ENCODE measurements at places on chromosomes 11 and 22.
A peak's percentile ranks its signal among the peaks of the same experiment; 100 is the strongest.

DNA sequence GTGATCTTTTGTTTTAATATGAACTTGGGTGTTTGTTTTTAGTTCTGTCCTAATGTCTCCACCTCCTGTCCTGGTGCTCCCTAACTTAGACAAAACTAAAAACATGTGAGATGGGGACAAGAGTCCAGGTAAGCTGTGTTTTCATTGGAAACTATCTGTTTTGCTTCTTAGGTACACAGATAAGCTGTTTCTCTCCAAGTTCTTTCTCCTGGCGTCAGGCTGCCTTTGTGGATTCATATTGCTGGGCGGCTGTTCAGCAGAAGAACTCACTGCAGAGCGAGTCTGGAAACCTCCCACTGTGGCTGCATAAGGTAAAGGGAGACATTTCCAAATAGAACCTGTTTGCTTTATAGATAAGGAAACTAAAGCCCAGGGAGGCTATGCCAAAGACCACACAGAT lies 24.7 kb downstream of the PANX1 start:
- DNase-seq: no peak

DNA sequence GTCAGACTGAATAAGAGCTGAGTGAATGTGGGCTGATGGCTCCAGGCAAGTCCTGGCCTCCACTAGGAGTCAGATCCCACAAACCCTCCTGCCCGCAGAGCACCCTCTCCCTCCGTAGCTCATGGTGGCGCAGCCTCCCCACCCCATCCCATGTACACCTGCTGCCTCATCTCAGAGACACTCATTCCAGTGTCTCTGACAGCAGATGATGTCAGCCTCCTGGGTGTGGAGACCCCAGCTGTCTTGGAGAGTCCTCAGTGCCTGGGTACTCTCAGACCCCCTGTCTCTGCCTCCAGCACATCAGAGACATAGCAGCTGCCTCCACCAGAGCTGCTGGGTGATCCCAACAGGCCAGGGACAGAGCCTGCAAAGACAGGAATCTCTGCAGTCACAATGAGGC lies 9.5 kb downstream of the IGLL5 start:
- no peak for DNase-seq

- DNase-seq: no peak
These were observed 652.5 kb downstream of the NTM start for GRCh38 chr11:132022733-132023478.

GRCh38 chr11:113477321-113477720 lies 2.1 kb upstream of the DRD2 start:
- DNase-seq: peak; percentile 17

GRCh38 chr11:67302571-67303131 lies 679 bp upstream of the SSH3 start:
- no peak for DNase-seq

GRCh38 chr22:32804531-32805360 lies 3.2 kb downstream of the TIMP3 start:
- no peak for DNase-seq

GRCh38 chr22:27133019-27133431 lies 475.6 kb downstream of the MIAT start:
- no peak for DNase-seq

DNA sequence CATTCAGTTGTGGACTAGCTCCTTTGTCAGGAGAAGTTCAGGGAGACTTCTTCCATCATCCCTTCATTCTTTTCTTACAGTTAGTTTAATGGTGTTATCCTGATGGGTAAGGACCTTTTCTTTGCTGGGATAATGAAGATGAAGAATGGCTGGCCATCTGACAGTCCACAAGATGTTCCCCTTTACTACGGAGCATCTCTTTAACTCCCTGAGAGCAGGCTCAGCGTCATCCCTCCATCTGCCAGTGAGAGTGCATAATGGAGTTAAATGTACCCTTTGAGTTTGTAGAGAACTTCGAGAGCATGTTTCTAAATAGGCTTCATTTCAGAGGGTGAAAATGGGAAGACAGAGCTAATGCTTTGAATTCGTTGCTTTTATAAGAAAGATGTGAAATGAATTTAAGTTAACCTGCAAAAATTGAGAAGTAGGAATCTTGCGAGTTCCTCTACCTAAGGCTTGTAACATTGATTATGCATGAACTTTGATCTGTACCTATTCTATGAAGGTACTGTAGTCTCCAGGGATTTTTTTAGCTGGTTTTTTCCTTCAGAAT lies 1.7 kb downstream of the EP300 start:
- no peak for DNase-seq

GRCh38 chr11:3000032-3000961 lies 8.2 kb upstream of the NAP1L4 start:
- peak; percentile 51 for DNase-seq

GRCh38 chr11:2807801-2808241 lies 77.8 kb downstream of the CDKN1C start:
- DNase-seq: no peak

GRCh38 chr11:1271002-1271401 lies 38.4 kb downstream of the TOLLIP start:
- no peak for DNase-seq

- no peak for DNase-seq
These were observed 70.2 kb downstream of the CYTH4 start for GRCh38 chr22:37352481-37352880.

DNA sequence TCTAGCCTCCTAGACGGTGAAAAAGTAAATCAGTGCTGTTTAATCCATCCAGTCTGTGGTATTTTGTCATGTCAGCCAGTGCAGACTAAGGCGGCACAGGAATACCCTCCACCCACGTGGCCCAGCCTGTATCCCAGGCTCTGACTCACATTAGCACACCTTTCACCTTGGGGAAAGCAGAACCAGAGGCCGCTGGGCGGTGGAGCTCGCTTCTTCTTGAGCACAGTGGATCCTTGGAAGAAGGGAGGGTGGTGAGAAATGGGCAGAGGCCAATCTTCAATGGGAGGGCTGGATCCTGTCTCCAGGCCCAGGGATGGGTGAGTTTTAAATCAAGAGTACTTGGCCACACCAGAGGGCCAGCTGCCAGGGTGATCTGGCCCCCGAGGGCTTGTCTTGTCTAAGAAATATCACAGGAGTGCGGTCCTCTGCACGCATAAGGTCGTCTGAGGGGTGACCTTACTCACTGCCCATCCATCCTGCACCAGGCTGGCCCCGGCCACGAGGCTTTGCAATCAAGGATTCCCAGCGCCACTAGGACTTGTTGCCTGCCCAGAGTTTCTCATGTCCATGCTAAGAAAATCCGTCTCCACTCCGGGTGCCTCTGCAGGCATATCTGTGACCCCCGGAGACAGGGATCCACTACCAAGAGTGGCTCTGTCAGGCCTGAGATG lies 658.5 kb downstream of the BRD1 start:
- DNase-seq: no peak

All from NCI-H748 treated with DMSO at 0.1 percent for 48 hours (cell line).